BJ (cell line): ENCODE measurements at places on chromosomes 4 and X. TPM values are rescaled to one million over a fixed set of nuclear protein-coding genes. Genes with fewer than 3 reads are reported as not detected.

Gene MAGEA1
- polyA plus RNA-seq: not detected in 2 replicates

Gene DCK
- polyA plus RNA-seq: 3.8 and 7.2 TPM in 2 replicates

Gene TRPC3
- 0.43 and 0.56 TPM in 2 replicates for polyA plus RNA-seq

Gene MFAP3L
- 9.4 and 9.5 TPM in 2 replicates for polyA plus RNA-seq

Gene S100G
- polyA plus RNA-seq: not detected in 2 replicates

Gene GASK1B
- polyA plus RNA-seq: 4.9 and 11.6 TPM in 2 replicates

GRCh38 chr4:150055467-150055866, 22.8 kb upstream of the DCLK2 start:
- no peak for DNase-seq

DNA sequence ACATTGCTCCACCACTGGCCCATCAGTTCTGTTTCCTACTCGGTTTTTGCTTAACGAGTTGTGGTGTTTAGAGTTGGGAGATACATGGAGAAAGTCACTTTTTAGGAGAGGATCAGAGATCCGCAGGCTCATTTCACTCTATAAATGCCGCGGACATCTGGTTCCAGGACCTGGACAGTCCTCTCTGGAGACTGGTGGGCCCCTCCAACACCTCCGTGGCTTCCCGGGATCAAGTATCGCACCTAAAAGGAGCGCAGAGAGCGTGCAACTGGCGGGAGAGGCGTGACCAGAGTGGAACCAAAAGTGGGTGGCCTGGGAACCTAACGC, 9.9 kb upstream of the CLTRN start:
- no peak for DNase-seq

DNA sequence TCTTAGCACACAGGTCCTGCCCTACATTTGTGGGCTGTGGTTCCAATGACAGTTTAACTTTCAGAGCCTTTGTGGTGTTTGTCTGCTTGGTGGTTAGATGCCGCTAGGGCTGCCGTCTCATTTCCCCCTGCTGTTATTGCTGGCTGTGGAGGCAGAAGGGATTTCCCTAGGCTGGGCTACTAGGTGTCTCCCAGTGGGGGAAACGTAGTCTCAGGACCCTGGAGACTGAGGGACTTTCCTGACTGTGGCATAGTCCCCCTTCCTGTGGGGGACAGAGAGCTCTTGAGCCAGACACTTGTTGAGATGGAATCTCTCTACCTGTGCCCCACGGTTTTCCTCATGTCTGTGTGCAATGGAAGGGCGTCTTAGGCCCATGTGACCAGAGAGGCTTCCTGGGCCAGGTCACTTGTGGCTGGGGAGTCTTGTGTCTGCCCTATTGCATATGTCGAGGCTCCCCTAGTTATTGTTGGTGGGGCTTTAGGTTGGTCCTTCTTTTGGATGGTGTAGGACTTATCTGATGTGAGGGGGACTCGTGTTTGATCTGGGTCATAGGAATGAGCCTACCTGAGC, 68.2 kb downstream of the ARHGAP10 start:
- DNase-seq: no peak

DNA sequence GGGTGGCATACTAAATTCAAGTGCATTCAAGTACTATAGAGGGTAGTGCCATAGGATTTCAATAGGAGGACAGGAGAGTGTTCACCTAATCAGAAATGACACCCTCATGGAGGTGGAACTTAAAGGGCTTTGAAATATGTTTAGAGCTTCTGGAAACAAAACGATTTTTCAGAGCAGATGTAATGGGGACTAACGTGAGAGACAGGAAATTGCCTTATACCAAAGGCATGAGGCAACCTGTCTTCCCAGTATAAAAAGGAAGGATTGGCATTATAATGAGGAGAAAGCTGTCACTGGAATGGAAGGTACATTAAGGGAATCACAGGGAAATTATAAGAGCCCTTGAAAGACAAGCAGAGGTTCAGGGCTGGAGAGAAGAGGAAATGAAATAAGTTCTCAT, 116.3 kb upstream of the PNPLA4 start:
- DNase-seq: no peak

DNA sequence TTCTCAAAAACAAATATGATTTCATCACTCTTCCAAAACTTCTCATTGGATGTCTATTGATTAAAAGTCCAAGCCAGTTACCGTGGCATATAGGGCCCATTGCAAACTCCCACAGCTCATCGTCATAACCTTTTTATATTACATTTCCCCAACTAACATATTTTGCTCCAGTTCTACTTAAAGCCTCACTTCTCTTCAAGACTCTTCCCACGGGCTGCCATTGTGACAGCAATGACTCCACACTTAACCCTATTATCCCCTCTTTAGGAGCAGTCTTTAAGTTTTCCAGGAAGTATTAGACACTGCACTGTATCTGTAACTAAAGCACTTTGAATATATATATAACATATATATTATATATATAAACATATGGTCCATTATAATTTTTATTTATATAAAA, 44.5 kb downstream of the DTHD1 start:
- DNase-seq: no peak

DNA sequence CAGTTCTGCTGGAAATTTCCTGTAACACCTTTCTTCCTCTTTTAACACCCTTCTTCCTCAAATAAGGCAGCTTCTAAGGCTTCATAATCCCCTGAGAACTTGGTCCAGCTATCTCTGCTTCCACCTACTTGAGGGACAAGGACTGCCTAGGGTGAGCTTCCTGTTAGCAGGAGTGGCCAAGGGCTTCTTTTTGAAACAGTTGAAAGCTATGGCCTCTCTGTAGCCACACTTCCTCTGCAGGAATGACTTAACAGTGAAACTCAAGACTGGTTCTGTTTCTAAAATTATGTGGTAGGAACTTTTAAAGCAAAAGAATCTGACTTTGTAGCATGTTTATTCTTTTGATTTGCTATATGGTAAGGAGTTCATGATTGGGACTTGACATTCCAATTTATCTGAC, 108.5 kb upstream of the WDR1 start:
- DNase-seq: no peak

GRCh38 chrX:739611-740010, 109.0 kb downstream of the SHOX start:
- no peak for DNase-seq

DNA sequence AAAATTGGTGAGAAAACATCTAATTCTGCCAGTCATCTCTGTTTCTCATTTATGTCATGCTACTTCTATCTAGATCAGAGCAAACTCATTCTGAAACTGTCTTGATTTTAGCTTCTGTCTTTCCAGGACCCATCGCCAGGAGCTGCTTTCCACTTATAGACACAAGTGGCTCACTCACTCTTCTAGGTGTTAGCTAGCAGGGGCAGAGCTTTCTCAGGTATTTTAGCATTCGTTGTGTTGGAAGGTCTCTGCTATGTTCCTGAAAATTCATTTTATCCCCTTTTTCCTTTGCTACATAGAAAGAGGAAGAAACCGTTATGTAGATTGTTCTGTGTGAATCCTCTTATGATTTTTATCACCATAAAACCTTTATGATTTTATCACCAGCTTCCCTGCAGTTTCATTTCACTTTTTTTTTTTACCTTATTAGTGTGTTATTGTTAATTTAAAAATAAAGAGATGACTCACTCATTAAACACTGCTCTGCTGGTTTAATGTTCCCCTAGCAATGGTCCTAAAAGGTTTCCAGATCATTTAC, 246.6 kb upstream of the AADAT start:
- DNase-seq: no peak

DNA sequence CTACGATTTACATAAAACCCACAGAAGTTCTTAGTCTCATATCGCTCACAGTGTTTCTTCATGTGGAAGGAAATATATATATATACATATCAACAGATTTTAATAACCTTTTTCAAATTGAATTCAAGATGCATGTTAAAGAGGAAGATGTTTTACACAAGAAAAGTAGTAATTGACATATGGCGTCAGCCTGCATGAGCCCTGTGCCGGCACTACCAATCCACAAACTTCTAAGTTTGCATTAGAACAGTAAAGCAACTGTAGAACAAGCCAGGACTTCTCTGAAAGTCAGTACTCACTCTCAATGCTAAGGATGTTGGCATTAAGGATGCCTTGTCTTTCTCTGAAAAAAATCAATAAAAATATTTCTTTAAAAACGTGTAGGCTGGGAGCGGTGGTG, 441.3 kb upstream of the SMIM31 start:
- DNase-seq: no peak

GRCh38 chr4:26746802-26747213, 113.8 kb upstream of the STIM2 start:
- no peak for DNase-seq

DNA sequence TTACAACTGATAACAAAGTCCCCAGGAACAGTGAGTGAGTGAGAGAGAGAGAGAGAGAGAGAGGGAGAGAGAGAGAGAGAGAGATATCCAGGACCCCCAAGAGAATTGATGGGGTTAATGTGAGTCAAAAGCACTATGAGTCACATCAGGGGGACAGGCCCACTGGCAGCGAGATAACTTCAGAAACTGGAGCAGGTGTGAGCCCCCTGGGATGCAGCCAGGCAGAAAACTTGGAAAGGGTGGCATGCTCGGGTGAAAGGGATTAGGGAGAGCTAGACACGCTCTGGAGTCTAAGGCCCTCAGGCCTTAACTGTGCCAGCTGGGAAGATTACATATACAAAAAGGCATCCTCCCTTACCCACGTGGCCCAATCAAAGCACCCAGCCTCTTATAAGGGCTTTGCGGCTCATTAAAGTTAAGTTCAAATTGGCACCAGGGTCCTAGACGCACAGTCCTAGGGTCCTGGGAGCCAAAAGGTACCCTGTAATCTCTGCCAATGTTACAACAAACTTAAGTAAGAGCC, 841 bp downstream of the ACOT9 start:
- peak; percentile 25 for DNase-seq

DNA sequence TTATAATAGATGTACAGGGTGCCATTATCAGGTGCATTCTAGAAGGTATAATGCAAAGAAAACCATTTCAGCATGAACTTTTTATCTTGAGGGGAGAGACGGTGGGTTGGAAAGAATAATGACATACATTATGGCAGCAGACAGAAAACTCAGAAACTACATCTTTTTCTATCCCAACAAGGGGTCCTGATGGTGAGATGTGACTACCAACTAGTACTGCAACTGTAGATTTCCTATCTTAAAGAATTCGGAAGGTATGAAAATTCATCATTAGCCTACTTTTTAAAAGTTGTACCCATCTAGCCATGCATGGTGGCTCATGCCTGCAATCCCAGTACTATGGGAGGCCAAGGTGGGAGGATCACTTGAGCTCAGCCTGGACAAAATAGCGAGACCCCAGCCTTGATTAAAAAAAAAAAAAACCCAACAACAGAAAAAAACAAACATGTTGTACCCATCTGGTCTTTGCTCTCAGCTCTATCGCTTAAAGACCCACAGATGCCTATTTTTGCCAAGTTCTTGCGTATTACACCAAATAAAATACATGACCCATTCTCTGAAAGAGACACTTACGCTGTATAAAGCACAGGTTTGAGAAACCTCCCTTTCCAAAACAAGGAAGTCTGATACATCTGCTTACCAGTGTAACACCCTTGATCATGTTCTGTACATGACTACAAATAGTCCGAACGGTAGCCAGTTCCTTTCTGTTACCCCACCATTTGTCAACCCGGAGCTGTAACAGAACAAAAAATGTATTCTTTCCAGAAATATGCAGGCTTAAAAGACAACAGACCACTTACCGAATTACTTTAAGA, 1.6 kb downstream of the RPL9 start:
- no peak for DNase-seq

DNA sequence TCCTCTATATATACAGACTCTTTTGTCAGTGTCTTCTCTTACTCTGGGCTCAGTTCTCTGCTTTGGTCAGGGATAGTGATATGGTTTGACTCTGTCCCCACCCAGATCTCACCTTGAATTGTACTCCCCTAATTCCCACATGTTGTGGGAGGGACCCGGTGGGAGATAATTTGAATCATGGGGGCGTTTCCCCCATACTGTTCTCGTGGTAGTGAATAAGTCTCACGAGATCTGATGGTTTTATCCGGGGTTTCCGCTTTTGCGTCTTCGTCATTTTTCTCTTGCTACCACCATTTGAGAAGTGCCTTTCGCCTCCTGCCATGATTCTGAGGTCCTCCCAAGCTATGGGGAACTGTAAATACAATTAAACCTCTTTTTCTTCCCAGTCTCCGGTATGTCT, 144.4 kb downstream of the GLUD2 start:
- no peak for DNase-seq

DNA sequence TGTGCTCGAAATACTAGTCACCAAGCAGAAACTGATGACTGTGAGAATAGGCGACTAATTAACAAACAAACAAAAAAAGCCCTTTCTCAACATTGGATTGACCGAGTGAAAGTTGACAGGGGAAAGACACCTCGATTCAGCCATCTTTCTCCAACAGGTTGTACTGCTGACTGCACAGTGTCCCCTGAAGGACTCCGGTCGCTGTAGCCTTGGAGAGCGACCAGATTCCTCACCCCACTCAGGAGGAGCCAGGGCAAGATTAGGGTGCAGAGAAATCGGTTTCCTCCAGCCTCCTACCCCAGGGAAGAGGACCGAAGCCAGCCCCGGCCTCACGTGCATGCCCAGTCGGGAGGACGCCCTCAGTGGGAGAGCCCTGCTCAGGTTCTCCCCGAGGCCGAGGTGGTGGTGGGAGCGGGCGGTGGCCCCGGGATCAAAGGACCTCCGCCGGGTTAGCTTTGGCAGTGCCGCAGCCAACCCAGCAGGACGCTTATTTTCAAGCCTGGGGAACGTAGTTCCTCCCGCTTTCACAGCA, 1.1 kb upstream of the RAP1GDS1 start:
- no peak for DNase-seq

GRCh38 chr4:154454710-154455109, 36.9 kb downstream of the DCHS2 start:
- DNase-seq: no peak

DNA sequence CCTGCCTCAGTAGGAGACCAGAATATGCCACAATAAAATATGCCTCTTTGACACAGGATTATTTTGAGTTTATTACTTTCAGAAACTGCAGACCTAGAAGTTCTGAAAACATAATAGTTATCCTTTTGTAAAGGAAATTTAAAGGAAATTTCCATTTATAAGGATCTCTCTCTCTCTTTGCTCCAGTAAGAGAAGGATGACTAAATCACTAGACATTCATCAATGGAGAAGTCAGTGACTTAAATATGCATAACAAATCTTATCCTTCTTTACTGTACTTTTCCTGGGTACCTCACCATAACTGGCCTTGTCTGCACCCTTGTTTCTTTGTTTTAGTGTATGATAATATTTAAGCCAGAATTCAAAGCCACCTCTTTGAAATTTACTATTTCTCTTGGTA, 28.3 kb upstream of the OPHN1 start:
- no peak for DNase-seq

GRCh38 chrX:39418731-39419638, 617.7 kb downstream of the MID1IP1 start:
- DNase-seq: no peak

DNA sequence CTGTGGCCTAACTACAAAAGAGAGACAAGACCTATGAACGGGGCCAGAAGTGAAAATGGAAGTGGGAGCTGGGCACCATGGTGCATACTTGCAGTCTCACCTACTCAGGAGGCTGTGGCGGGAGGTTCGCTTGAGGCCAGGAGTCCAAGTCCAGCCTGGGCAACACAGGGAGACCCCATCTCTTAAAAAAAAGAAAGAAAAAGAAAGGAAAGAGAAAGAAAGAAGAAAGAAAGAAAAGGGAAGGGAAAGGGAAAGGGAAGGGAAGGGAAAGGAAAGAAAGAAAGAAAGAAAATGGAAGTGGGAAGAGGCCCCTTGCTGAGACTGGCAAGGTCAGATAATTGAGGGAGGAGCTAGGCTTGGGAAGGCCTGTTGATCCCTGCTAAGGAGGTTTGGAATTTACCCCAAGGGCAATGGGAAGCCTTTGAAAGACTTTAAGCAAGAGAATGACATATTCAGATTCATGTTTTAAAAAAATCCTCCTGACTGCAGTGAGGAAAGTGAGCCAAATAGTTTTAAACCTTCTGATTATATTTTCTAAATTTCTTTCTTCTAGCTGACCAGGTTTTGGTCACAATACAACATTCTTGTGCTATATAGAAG, 17.7 kb upstream of the HERC5 start:
- DNase-seq: peak; percentile 9

GRCh38 chr4:123790681-123791080, 394.1 kb downstream of the SPRY1 start:
- no peak for DNase-seq
